ENCODE measurements at places on chromosomes 5 and 9.

- no peak for DNase-seq
Measured at GRCh38 chr5:1418921-1419280, 26.3 kb downstream of the SLC6A3 start.

- peak; percentile 84 for DNase-seq
Measured at GRCh38 chr9:136902259-136902821, 16.0 kb downstream of the TRAF2 start.

- no peak for DNase-seq
Measured at GRCh38 chr5:75551471-75551870, 39.8 kb downstream of the POLK start.

- no peak for DNase-seq
Measured at GRCh38 chr5:78691084-78691960, 42.8 kb upstream of the LHFPL2 start.

GRCh38 chr5:107957051-107957450 lies 286.3 kb upstream of the EFNA5 start:
- no peak for DNase-seq
